ENCODE measurements at places on chromosomes 7 and 10.

DNA sequence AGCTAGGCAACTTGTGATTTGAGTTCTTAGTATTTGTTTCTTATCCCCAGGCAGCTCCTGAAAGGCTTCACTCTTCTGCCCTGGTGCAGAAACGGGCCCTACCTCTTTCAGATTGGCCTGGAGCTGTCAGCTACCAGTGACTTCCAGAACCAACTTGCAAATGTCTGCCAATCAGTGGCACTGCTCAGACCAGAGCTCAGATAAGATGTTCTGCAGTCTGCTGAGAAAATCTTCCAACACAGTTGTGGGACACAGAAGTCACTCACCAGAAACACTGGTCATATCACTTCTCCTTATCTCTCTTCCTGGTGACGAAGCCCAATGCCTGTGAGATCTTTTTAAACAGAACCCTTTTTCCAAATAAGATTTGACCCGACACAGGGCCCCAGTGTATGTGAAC lies 81.9 kb upstream of the DUSP5 start:
- no peak for DNase-seq

DNA sequence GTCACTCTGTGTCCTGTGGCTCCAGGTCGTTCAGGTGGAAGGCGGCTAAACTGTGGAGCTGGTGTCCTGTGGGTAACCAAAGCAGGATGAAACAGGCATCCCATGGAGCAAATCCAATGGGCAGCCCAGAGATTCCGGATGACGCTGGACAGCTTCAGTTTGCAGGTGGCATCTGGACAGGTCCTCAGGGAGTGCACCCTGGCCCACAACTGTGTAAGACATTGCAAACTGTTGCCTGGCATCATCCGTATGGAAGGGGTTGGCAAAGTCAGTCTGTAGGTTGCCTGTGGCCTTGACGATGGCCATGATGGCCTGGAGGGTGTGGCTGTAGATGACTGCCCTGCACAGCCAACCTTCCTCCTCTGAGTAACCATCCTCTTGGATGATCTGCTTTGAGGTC lies 35.5 kb downstream of the RPS24 start:
- DNase-seq, result no peak

DNA sequence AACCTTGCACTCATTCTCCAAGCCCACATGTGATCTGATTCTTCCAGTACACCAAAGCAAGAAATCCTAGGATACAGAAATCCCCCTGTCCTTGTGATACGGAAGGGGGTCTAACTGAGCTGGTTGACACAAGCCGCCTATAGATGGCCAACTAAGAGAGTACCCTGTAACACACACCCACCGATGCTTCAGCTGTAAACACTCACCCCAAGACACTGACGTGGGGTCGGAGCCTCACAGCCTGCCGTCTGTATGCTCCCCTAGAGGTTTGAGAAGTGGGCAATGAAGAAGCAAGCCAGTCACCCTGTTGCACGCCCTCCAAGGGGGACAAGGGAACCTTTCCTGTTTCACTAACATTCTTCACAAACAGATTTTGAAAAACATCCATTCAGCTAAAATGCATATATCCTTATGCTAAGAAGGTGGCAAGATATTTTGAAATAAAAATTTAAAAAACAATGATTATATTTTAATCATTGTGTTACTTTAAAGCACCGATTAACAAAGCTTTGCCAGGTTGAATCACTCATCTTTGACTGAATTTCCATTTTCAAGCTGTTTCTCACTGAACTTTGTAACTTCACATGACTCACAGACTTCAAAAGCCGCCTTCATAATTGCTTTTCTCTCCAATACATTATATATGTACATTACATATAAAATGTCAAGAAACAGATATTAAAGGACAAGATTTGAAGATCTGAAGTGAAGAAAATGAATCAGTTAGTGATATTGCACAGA lies 329.3 kb downstream of the ARL4A start:
- DNase-seq, result no peak

- DNase-seq, result peak; percentile 25
Measured at GRCh38 chr10:107548301-107548700, 383.8 kb upstream of the SORCS1 start.

DNA sequence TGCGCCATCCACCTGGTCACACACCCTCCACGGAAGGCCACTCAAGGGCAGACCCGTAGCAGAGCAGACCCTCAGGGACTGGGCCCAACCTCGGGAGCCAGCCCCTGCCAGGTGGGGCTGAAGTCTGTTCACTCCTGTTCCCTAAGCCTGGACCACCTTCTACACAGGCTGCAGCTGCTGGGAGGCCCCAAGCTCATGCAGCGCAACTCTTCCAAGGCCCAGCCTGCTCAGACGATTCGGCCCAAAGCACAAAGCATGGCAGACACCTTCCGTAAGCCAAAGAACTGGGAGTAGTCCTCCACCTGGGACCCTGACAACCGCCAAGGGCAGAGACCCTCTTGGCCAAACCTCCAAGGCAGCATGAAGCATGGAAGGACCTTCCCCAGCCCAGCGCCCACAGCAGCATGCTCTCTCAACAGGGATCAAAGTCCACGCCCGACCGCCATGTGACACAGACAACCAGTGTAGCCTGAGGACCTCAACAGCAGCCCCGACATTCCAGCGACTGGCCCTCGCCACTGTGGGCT lies 11.5 kb downstream of the SHH start:
- DNase-seq, result no peak

GRCh38 chr10:132942101-132943057 lies at the start of gene CFAP46:
Gene CFAP46 (minus strand): TSS chr10:132942570. CDS start chr10:132942484, 86 bp downstream.
- DNase-seq, result peak; percentile 63

- DNase-seq, result no peak
Measured at GRCh38 chr7:128938544-128939074, 882 bp downstream of the IRF5 start.

- no peak for DNase-seq
Measured at GRCh38 chr10:133530506-133530905, 3.3 kb downstream of the CYP2E1 start.

DNA sequence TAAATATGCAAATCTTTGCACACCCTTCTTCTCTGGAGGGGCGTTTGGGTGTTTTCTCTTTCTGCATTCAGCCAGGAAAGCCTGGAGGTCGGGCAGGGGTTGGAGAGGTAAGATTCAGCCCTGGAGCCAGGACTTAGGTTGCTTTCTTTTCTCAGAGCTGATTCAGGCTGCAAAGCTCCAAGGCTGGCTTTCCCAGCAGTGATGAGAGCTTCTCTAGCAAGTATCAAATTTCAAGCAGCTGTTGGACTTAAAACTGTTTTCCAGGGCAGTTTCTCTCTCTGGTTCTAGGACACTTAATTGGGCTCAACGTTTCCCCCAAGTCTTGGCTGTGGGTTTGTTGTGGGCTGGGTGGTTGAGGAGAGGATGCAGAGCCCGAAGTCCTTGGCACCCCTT lies 608 bp downstream of the AKR1B10 start:
- DNase-seq, result peak; percentile 79

GRCh38 chr10:58820386-58820785 lies 307.7 kb downstream of the BICC1 start:
- DNase-seq, result no peak

GRCh38 chr10:78371136-78371535 lies 337.5 kb downstream of the RPS24 start:
- DNase-seq, result no peak

DNA sequence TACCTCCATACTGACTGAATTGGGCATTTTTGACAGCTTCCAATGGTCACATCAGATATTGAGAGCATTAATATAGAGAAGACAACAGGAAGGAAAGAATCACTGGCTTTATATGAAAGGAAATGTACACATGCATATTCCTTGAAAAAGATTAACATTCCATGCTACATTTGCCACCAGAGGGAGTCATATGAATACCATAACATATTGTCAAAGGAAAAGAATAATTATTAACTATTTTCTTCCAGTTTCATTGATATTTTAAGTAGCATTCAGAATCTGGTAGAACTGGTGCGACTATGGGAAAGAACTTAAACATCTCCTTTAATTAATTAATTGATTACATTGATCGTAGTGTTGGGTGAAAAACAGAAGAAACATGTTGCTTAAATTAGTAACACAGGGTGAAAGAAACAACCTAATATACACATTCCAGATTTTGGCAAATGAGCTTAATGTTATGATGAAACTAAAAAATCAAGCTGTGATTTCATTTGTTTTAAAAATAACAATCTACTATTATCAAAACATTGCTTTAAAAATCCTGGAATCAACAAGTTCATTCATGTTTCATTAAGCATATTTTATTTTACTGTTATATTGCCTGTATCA lies 71.5 kb downstream of the GPR85 start:
- peak; percentile 52 for DNase-seq

DNA sequence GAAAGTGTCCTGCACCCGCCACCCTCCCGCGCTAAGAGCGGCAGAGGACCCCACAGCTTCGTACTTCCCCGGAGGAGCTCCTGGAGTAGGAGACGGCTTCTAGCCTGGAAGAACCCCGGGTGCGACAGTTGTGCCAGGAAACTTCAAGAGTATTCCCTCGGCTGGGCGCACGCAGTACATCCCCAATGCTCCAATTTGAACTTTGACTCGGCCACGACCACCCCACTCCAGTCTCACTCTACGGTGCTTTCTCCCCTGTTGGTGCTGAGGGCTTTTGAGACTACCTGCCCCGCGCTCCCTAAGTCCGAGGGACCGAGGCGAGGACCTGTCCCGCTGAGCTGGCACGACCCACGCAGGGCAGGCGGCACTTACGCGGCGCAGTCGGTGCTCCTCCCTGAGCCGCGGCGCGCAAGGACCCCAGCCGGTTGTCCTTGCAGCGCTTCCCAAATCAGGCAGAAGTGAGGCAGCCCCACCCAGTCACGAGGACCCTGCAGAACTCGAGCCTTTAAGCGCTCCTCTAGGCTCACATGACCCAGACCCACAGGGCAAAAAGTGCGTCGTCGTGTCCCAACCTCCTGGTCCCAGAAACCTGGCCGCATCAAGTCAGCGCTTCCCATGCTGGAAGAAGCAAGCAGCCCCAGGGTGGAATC lies at the start of gene CPVL:
Gene CPVL (minus strand): TSS at position 481 of the 650 bp plus-strand sequence. CDS start 25,476 bp downstream, outside the sequence.
- DNase-seq, result no peak

DNA sequence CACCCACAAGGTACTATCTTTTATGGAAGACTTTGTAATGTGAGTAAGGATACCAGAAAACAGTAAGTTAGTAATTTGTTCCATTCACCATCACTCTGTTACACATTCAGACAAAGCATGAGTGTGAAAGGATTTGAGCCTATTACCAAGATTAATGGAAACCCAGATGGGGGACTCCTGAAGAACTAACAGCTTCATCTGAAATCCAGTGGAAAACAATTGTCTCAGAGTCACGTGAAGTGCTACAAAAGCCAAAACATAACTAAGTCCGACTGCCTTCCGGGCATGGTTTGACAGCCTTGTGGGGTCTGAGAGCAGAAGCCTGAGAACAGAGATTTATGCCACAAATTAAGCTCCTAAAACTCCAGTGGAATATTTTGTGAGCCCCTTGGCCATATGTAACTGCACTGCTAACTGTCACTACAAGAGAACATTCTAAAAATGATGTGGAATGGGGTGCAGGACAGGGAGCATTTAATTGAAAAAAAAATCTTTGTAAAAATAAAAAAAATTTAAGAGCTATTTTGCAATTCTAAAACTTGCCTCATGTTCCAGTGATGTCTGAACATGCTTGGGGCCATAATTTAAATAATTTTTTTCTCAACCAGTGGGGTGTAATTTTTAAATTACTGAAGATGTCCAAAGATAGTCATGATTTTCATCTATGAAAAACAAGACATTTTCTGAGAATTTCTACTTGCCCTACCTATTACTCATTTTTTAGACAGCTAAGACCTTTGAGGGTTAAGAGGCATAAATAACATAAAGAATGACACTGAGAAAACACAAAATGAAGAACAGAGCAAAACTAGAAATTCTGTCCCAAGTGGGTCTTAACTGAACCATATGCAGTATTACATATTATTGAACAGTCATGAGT lies 555.0 kb downstream of the INHBA start:
- peak; percentile 46 for DNase-seq

- no peak for DNase-seq
Measured at GRCh38 chr10:10096296-10096695, 921.4 kb upstream of the CELF2 start.

GRCh38 chr10:125079091-125079600 lies 81.2 kb downstream of the CTBP2 start:
- no peak for DNase-seq

DNA sequence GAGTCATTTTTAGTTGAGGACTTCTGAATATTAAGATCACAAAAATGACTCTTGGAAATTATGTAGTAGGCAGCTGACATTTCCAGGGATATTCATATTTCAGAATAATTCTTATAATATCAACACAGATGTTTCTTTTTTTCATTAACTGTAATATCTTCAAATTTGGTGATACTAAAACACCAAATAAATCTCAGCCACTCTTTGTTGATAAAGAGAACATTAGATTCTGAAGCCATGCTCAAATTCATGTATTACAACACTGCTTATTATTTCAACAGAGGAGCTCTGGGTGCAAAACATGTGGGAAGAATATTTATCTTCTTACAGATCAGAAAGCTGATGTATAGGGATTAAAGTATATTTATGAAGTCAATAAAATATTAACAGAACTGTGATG lies 355.4 kb downstream of the CRPPA start:
- DNase-seq, result no peak

DNA sequence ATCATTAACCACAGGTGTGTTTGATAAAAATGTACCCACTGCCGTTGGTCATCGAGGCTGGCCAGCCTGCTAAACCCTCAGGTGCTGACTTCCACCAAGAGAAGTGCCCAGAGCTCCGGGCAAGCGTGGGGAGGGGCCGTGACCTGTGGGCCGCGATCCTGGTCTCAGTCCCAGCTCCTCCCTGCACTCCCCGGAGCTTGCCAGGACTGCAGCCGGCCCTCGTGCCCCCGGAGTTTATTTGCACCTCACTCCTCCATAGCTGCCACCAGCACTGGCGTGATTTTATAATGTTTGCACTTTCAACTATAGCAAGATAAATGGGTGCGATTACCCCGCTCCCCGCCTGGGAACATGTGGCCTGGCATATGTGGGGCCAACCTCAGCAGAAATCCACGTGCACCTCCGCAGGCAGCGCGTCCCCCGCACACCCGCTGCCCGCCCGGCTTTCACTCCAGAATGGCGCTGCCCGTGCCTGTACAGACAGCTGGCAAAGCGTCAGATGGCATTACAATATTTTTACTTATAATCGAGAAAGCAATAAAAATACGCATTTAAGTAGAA lies 30.8 kb downstream of the UNCX start:
- no peak for DNase-seq

DNA sequence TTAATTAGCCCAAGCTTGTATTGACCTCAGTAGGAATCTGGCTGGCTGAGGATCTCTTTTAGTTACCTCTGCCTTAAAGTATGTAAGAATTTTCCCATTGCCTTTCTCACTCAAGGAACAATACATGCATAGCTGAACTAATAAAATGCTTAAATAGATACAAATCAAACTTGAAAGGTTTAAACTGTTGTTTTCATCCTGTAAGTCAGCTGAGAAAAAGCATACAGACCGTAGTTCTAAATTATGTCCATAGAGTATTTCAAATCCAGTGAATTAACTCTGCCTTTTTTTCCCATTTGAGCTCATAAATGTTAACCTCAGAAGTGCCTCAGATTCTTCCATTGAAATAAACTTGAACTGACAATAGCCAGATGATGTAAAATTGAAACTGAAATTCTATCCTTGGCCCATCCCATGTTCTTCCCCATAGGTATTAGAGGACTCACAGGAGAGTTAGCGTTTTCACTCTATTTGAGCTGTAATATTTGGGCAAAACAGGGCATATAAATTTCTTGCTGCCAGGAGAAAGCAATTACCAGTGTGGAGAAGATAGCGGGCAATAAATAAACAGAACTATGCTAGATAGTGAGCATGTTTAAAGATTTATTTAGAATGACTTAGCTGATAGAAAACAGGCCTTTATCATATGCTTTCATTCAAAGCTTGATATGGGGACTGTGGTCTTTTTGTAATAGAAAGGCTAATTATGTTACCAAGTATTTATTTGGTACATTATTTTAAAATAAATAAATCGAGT lies 163.7 kb downstream of the WNT2 start:
- DNase-seq, result peak; percentile 59

- DNase-seq, result no peak
Measured at GRCh38 chr7:75696263-75697037, 42.3 kb downstream of the HIP1 start.
